ENCODE measurements at places on chromosomes 2 and 18.
A peak's percentile ranks its signal among the peaks of the same experiment; 100 is the strongest.

DNA sequence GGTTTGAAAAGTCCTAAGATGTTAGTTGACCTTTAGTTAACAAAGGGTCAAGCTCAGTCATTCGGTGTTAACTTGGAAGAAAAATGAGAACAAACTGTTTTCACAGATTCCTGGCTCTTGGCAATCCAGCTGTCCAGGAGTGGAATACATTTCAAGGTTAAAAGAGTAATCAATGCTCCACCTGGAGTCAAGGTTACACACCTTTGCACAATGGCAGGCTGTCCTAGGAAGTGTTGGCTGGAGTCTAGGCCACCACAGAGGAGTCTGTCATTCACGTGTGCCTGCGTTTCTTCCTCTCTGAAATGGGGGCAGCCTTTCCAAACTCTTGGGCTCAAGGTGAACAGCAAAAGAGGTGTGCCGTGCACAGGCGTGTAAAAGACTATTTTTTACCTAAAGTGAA, 6.3 kb upstream of the ID2 start:
- DNase-seq, result no peak

DNA sequence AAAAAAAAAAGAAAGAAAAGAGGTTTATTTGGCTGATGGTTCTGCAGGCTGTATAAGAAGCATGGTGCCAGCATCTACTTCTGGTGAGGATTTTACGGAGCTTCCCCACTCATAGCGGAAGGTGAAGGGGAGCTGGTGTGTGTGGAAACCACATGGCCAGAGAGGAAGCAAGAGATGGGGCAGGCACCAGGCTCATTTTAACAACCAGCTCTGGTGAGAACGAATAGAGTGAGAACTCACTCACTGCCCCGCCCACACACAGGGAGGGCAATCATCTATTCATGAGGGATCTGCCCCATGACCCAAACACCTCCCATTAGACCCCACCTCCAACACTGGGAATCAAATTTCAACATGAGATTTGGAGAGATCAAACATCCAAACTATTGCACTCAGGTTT, 68.5 kb downstream of the MOGAT1 start:
- no peak for DNase-seq

DNA sequence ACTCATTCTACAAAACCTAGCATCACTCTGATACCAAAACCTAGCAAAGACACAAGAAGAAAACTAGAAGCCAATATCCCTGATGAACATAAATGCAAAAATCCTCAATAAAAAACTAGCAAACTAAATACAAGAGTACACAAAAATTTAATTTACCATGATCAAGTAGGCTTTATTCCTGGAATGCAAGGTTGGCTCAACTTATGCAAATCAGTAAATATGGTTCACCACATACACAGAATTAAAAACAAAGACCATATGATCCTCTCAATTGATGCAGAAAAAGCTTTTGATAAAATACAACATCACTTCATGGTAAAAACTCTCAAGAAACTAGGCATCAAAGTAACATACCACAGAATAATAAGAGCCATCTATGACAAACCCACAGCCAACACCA, 188.3 kb downstream of the ETAA1 start:
- no peak for DNase-seq

DNA sequence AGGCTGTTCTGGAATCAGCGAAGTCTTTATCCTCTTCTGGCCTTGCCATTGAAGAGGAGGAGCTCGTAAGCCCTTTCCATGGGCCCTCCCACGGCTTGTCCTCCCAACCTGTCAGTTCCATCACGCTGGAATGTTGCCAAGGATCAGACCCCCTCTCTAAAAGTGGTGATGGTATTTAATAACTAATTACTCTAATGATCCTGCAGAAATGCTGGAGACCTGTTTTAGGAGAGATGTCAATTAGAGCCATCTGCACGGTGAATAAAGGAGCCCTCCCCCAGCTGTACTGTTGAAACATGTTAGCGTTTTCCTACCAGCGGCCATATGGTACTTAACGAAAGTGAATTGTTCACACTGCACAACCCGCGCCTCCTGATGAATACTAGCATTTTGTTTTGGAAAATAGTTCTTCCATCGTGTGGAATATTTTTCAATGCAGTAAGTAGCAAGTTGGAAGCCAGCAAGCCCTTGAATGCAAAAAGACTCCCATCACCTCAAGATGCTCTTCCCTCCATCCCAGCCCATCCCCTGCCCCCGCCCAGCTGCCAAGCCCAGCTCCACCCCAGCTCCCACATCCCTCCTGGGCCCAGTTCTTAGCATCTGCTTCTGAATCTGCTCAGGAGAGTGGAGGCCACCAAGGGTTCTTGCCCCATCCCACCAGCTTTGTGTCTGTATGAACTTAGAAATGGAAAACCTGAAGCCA, 145.4 kb downstream of the KLHL29 start:
- DNase-seq, result no peak

- DNase-seq, result peak; percentile 49
These were observed 424.8 kb upstream of the ZEB2 start for GRCh38 chr2:144944546-144945220.

GRCh38 chr2:111665011-111665410, 219.0 kb downstream of the ANAPC1 start:
- DNase-seq, result no peak

DNA sequence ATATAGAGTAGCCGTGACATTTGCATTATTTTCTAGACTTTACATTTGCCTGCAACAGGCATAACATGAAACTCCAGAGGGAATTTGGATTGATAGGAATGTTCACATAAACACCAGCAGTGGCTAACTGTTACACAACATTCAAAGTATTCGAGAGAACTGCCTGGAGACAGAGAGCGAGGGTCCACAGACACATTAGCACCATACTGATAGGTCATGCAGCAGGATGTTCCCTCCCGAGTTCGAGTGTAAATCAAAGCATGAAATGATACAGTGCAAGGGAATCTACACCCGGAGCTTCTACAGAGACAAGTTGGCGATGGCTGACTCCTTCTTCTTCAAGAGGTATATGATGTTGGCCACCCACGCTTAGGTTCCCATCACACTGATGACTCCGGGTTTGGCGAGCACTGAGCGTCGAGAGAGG, 89.5 kb downstream of the COL6A3 start:
- peak; percentile 84 for DNase-seq

DNA sequence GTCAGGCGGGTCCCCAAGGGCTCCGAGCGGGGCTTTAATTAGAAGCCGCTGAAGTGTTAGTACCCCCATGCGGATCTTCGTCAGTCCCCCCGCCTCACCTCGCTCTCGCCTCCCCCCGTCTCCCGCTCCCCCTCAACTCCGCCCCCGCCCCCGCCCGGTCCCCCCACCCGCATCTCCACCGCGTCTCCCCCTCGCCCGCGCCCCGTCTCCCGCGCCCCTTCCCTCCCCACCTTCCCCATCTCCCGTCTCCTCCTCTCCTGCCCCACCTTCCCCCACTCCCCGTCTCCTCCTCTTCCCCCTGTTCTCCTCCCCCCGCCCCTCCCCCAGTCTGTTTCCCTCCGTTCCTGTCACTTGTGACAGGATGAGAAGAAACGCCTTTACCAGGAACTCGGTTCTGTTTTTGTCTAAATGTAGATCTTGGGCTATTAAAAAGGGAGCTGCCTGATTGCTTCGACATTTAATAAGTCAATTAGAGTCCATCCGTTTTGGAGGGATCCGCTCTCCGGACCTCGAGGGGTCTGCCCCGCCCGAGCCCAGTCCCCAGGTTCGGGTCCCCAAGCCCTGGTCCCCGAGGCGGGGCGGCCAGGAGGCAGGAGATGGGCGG, 969 bp upstream of the ALKAL2 start:
- no peak for DNase-seq
